ENCODE measurements at places on chromosomes 5 and 9.

- DNase-seq = no peak
These were observed 33.4 kb downstream of the TJP2 start for GRCh38 chr9:69207503-69207902.

GRCh38 chr5:95667061-95667618, 15.7 kb downstream of the SPATA9 start:
- no peak for DNase-seq

DNA sequence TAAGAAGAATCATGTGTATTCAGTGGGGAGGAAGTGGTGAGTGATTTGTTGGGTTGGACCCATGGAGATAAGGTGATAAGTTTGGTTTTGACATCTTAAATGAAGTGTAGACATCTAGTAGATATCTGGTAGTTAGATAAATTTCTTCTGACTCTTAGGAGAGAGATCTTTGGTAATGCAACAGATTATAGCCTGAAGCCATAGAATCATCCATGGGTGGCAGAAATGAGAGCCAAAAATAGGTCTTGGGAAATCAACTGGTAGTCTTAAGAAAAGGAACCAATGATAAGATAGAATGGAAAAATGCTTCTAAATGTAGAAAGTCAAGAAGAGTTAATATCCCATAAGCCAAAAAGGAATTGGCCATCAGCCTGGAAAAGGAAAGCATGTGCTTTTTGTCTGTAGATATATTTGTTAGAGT, 532.7 kb upstream of the GRAMD2B start:
- DNase-seq = no peak

DNA sequence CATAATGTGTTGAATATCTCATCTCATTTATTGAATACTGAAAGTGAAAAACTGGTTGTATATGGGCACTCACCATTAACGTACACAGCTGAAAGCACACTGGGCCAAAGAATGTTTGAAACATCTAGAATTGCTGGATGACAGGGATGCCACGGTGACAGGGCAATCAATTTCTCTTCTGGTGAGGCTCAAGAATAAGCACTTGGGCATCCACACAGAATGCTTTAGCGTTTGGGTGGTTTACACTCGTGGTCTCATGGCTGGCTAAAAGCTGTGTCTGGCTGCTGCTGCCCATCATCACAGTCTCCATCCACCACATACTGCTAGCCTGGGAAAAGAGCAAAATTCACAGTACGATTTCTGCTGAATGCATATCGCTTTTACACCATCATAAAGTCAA, 30.7 kb upstream of the IL31RA start:
- no peak for DNase-seq

GRCh38 chr5:120808135-120808534, 344.0 kb downstream of the PRR16 start:
- DNase-seq = no peak

- no peak for DNase-seq
These were observed 32.0 kb downstream of the PTBP3 start for GRCh38 chr9:112301420-112301819.

- no peak for DNase-seq
These were observed 7.6 kb upstream of the CAMSAP1 start for GRCh38 chr9:135914921-135915320.

- no peak for DNase-seq
These were observed 86.6 kb downstream of the SLC38A9 start for GRCh38 chr5:55625589-55625909.

- DNase-seq = no peak
These were observed 80.6 kb upstream of the SIMC1 start for GRCh38 chr5:176157656-176158055.

- no peak for DNase-seq
These were observed 30.0 kb upstream of the STOM start for GRCh38 chr9:121399883-121400607.

DNA sequence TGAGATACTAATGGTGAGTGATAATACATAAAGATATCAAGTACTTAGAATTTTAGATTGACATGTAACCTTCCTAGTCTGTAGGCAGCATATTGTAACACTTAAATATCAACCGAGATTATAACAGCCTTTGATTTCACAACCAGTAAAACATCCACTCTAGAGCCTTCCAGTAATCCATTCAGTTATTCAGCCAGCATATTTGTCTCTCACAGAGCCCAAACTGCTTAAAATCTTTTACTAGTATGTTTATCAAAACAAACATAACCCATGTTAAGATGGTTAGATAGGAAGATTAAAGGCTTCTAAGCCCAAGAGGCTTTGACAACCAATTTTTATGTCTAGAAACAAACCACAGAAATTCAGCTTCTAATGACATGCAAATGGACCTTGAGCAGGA, 177.9 kb upstream of the FST start:
- DNase-seq = no peak

GRCh38 chr9:128636556-128637530, 19.8 kb downstream of the DYNC2I2 start:
- DNase-seq = no peak

GRCh38 chr9:87137718-87138117, 190.4 kb upstream of the GAS1 start:
- DNase-seq = no peak
